ENCODE measurements at places on chromosomes 3 and 15.

DNA sequence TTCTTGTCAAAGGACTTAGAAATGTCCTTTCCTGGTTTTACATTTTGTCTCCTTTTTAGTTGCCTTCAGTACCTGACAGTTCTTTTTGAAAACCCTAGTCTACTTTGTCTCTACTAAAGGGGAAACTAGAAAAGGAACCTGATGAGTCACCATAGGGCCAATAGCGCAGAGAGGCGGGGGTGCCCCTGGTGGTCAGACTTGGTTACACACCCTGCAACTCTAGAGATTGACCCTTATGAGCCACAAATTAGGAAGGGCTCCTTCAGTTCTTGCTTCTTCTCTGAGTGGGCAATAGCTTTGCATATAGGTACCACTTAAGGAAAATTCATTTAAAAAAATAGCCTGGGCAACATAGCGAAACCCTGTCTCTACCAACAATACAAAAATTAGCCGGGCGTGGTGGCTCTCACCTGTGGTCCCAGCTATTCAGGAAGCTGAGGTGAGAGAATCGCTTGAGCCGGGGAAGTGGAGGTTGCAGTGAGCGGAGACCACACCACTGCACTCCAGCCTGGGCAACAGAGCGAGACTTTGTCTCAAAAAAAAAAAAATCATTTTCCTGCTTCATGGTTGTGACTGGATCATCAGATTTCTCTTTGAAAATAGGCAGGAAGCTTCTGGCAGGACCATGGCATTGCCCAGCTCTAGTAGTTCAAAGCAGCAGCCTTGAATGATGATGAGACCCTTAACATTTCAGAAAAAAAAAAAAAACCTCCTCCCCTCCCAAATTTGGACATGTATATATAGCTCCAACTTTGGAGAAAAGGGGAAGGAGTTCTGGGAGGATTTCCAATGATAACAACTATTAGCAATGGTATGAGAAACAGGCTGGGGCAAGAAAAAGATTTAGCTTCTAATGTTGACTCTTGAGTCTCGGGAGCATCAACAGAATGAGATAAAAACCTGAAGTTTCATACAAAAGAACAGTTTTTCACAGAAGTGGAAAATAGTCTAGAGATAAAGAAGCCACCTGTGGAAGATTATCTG lies 45.2 kb upstream of the RASA2 start:
- no peak for DNase-seq

DNA sequence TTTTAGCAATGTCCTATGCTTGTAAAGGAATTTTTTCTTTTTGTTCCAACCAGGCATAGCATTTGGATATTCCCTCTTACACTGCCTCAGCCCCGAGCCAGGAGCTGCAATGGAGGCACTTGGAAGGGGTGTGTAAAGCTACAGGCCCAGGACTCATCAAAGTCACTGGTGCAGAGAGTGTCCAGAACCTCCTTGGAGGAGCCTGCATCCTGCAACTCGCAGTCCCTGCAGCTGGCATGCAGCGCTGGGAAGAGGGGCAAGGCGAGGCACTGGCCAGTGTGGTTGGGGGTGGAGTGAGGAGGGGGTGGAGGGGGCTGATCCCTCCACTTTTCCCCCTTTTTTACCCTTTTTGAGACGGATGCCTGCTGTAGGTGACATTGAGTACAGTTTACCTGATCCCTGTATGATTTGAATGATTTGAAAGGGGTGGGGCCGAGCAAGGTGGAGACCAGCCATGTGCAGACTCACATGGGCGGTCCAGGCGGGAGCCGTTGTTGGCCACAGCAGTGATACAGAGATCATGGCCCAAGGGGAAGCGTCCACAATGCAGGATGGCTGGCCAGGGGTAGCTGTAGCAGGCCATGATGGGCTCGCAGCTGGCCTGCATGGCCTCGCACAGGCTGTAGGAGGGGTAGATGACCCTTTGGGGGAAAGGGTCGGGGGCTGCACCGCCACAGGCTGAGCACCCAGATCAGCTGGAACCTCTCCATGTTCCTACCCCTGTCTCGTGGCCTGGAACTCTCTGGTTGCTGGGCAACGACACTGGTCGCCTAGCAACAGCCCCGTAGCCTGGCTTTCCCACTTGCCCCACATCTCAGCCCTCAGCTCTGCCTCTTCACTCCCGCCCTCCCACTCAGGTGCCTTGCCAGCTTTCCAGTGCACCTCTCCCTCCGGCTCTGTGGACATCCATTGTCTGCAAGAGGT lies 7.9 kb downstream of the P4HTM start:
- DNase-seq = no peak

DNA sequence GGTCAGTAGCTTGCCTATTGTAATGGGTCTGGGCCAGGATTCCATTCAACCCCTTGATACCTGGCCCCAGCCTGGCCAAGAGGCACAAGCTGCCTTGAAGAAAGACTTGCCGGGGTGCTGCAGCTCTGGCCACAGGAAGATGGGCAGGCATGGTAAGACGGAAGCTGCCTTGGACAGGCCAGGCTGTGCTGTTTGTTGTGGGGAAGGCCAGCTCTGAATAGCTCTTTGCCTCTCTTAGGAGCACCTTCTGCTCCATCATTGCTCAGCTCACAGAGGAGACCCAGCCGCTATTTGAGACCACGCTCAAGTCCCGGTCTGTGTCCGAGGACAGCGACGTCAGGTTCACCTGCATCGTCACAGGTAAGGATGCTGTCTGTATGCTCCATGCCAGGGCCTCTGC lies 10.1 kb downstream of the ALPK3 start:
- DNase-seq = no peak

- no peak for DNase-seq
Measured at GRCh38 chr3:30319713-30320112, 286.7 kb upstream of the TGFBR2 start.

GRCh38 chr3:104437131-104437750 lies 929.5 kb upstream of the ALCAM start:
- no peak for DNase-seq

GRCh38 chr15:32691689-32692038 lies 26.1 kb upstream of the GREM1 start:
- no peak for DNase-seq
